ENCODE measurements at places on chromosomes 4 and X. TPM values are rescaled to one million over a fixed set of nuclear protein-coding genes. Genes with fewer than 3 reads are reported as not detected.

The FGFBP2 gene
- total RNA-seq, result 5.1 TPM

The CASK gene
- 55.3 TPM for total RNA-seq

The POU3F4 gene
- not detected for total RNA-seq

The NAA11 gene
- total RNA-seq, result not detected

The TBC1D8B gene
- total RNA-seq, result 0.31 TPM

The PDCL2 gene
- total RNA-seq, result not detected

The SERTM2 gene
- total RNA-seq, result not detected

The BEND4 gene
- 0.57 TPM for total RNA-seq

The CCDC160 gene
- not detected for total RNA-seq

The GAGE12G gene
- total RNA-seq, result not detected

The DGKK gene
- 2.7 TPM for total RNA-seq

The NPY1R gene
- not detected for total RNA-seq

The MID2 gene
- 2.0 TPM for total RNA-seq

The CTAG1B gene
- not detected for total RNA-seq

The WAS gene
- 98.7 TPM for total RNA-seq

The KCTD8 gene
- total RNA-seq, result not detected

The AFF2 gene
- total RNA-seq, result 1.5 TPM

The AVPR2 gene
- total RNA-seq, result not detected

The CDS1 gene
- not detected for total RNA-seq

The SCOC gene
- total RNA-seq, result 22.0 TPM

The UGT2B15 gene
- total RNA-seq, result not detected

The USP51 gene
- total RNA-seq, result 0.45 TPM

The FRYL gene
- 99.0 TPM for total RNA-seq

All from natural killer cell treated with Interleukin-12 subunit alpha and Interleukin-12 subunit beta and Interleukin-15 and Interleukin-18, amount 100 ng/mL, for 72 hours (primary cell).